ENCODE measurements at places on chromosomes 12 and 14.

GRCh38 chr12:94726236-94726835 lies 76.0 kb upstream of the TMCC3 start:
- DNase-seq, result no peak

- no peak for DNase-seq
Measured at GRCh38 chr14:68547305-68548193, 245.3 kb downstream of the ZFP36L1 start.

GRCh38 chr14:22411398-22412055 lies 177.5 kb downstream of the DAD1 start:
- DNase-seq, result no peak

DNA sequence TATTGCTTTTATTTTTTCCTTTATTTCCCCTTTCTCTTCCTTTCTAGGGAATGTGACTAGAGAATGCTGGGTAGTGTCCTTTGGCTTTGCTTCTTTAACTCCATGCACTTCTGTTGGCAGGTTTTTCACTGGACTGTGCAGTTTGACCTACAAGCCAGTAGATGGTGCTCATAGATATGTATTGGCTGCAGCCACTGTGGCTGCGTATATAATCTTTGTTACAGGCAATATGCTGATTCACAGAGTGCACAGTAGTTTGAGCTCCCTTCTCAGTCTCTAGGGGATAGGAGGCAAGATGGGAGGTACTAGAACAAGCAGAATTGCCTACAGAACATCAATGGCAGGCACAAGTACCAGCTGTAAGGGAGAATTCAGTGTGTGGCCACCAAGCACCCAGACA lies 503.5 kb downstream of the LRFN5 start:
- DNase-seq, result no peak

DNA sequence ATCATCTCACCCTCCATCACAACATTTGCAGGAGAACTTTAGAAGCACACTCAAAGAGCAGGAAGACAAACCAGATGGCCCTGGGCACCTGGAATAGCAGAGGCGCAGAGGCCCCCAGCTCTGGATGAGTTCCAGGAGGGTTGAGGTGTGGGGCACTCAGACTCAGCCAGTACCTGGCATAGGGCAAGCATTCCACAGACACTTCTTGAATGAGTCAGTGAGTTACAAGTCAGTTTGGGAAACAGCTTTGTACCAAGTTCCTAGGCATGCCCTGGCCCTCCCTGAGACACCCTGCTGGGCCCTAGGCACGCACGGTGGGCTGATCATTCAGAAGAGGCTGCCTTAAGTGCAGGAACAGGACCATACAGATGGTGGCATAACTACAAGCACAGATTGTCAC lies 54.3 kb downstream of the MAP3K9 start:
- DNase-seq, result no peak

DNA sequence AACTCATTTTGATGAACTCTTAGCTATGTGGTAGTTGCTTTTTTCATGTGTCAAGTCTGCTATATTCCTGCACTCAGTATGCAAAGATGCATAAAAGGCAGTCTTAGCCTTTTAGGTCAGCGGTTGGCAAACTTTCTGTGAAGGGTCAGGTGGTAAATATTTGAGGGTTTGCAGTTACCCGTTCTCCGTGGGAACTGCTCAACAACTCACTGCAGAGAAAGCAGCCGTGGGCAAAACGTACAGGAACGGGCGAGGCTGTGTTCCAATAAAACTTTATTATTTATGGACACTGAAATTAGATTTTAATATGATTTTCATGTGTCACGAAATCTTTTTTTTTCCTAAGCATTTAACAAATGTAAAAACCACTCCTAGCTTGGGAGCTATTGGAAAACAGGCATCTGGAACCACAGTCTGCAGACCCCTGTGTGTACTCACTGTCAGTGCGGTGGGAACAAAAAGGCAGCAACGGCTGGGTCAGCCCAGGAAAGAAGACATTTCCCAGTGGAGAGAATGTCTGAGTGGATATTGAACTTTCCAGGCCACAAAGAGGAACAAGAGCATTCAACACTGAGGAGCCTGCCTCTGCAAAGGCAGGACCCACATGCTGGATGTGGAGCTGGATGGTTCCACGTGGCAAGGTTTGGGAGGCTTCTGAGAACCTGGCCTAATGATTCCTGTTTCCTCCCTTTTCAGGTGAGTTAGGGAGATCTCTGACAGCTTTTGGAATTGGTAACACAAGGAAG lies 3.5 kb upstream of the ACACB start:
- DNase-seq, result no peak

DNA sequence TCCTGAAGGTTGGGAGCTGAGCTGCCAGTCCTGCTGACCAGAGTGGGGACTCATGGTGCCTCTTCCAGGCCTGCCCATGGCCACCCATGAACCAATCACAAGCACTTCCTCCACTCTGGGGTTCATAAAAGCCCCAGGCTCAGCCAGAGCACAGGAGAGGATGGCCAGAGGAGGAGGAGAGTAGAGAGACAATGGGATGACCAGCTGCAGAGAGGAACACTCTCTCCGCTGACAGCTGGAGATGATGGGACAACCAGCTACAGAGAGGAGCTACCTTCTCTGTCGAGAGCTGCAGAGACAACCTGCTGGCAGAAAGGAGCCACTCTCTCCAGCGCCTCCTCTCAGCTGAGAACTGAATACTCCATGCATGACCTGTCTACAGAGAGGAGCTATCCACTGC lies 886.1 kb downstream of the BCL11B start:
- DNase-seq, result no peak

GRCh38 chr12:5429741-5430557 lies 2.0 kb upstream of the NTF3 start:
- DNase-seq, result no peak

GRCh38 chr14:53501361-53502211 lies 348.5 kb upstream of the DDHD1 start:
- DNase-seq, result no peak

DNA sequence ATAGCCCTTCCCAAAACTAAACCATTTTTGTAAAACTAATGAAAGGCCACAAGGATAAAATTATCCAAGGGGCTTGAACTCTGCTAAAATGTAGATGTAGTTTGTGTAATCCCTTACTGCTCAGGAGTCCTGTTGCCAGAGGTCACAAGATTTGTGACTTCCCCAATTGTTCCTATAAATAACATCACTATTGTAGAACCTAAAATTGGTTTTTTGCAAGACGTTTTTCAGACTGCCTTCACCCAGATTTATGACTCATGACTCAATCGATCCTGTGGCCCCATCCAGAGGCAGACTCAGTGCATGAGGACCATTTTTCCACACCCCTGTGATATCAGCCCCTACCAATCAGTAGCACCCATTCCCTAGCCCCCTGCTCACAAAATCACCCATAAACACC lies 61.5 kb upstream of the RASSF8 start:
- DNase-seq, result no peak

DNA sequence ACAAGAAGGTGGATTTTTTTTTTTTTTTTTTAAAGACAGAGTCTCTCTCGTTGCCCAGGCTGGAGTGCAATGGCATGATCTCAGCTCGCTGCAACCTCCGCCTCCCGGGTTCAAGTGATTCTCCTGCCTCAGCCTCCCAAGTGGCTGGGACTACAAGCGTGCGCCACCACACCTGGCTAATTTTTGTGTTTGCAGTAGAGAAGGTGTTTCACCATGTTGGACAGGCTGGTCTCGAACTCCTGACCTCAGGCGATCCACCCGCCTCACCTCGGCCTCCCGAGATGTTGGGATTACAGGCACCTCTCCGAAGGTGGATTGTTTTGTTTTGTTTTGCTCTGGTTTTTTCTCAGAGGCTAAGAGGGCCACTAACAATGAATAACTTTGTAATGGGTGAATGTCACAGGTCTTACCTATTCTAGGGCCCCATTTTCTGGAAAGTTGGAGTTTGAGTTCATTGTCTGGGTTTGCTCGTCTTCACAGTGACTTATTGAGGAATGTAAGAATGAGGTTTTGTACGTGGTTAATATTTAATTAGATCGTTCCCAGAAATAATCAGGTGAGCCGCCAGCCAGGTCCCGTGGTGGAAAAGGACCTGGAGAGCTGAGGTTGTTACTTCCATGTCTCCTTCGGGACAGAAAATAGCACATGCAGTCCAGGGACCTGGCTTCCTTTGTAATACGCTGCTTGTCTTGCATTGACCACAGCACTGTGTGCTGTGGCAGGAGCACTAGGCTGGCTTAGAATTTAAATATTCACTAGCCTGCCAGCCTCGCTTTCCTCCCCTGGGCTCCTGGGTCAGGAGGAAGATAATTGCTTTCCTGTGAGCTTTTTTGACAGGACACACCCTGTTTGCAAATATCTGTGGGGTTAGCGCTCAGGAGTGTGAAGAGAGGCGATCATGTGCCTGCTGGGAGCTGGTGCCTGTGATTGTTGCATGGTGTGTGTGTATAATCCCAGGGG lies 2.3 kb downstream of the HIP1R start:
- DNase-seq, result no peak

- no peak for DNase-seq
Measured at GRCh38 chr14:93859957-93860356, 67.2 kb upstream of the FAM181A start.

GRCh38 chr12:50609292-50609874 lies 104.6 kb downstream of the DIP2B start:
- no peak for DNase-seq

DNA sequence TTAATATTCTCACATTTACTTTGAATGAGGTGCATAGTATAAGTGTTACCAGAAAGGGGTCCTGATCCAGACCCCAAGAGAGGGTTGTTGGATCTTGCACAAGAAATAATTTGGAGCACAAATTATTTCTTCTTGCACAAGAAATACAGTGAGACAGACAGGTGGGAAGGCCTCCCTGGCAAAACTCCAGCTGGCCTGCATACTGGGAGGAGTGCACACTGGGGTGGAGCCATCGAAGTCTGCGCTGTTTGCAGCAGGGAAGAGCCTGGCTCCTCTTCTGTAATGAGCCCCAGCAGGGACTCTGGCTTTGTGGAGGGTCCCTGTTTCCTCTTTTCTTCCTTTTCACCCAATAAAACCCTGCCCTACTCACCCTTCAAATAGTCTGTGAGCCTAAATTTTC lies 141.6 kb downstream of the GLT1D1 start:
- no peak for DNase-seq

DNA sequence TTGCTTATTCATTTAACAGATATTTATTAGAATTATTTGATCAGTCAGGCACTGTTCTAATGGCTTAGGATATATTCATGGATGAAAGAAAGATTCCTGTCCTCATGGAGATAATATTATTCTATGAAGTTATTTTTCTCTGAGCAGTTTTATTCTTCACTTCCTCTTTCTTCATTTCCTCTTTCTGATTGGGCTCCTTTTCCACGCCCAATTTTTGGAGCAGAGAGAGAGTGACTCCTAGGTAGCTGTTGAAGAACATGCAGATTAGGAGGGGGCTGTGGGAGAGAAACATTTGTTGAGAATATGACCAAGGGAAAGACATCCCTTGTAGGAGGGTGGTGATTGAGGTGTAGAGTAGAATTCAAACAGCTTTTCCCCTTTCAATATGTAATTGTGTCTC lies 6.0 kb upstream of the YARS2 start:
- DNase-seq, result no peak

DNA sequence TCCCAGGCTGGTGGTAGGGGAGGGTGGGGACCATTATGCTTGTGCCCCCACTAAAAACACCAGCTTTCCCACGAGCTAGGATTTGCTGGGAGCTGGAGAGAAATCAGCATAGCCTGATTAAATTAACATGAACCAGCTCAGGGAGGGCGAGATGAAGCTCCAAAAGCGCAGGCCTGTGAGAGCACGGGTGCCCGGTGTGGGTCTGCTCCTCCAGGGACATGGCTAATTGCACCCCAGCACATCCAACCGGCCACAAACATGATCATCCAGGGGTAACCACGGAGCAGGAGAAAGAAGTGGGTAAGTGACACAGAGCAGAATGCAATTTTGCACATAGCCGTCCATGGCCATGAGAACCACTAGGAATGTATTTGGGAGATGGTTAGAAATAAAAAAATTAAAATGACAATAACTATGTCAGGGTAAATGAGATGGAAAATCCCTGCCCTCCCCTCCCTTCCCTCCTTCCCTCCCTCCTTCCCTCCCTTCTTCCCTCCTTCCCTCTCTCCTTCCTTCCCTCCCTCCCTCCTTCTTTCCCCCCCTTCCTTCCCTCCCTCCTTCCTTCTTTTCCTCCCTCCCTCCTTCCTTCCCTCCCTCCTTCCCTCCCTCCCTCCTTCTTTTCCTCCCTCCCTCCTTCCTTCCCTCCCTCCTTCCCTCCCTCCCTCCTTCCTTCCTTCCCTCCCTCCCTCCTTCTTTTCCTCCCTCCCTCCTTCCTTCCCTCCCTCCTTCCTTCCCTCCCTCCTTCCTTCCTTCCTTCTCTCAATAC lies 26.9 kb downstream of the CLMN start:
- DNase-seq, result peak; percentile 41

DNA sequence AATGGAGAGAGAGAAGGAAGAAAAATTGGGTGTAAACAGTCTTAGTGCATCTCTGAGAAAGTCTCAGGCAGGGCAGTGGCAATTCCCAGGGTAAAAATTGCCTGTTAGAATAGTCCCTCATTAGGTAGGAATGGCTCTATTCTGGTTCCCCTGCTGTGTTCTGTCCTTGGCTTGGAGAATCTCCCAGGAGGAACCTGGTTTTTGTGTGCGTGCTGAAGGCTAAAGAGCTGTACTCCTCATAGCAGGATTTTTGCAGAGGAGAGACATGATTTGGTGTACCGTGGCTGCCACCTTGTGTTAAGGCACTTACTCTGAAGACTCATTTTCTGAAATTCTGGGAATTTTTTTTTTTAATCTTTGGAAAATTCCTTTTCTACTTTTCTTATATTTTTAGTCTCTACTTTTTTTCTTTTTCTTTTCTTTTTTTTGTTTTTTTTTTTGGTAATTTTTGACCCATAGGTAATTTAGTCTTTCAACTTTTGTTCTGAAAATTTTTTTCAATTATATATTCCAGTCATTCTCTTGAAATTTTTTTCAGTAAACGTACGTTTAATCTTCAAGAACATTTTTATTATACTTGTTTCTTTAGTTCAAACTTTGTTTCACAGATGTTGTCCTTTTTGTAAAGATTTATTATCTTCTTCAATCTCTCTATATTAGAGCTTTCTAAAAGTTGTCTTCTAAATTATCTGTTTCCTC lies 63.8 kb downstream of the FBXO33 start:
- DNase-seq, result no peak

- DNase-seq, result no peak
Measured at GRCh38 chr14:89491711-89492381, 74.8 kb upstream of the FOXN3 start.

DNA sequence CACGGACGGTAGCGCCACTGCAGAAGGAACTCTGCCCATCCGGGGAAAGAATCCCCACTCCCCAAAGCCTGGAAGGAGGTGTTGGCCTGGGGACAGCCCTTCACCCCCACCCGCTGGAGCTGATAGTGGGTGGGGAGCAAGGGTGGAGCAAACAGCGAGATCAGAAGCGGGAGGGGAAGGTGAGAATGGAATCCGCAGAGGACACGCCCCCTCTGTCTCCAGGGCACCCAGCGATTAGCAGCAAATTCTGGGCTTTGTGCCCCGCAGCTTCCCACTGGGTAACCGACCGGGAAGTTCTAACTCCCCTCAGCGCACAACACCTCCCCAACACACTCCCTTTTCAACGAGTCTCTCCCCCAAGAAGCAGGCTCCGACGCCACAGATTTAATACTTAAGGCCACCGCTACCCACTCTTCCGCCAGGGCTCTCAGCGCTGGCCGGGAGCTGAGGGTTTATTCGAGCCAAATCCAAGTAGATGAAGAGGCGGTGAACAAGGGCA lies 1.4 kb downstream of the SLC25A29 start:
- DNase-seq, result no peak

GRCh38 chr14:71466251-71466650 lies 466.0 kb upstream of the RGS6 start:
- no peak for DNase-seq

Measured in mesenteric fat pad (tissue), 1 donor.